ENCODE measurements at places on chromosomes 5 and 9. TPM values are rescaled to one million over a fixed set of nuclear protein-coding genes. Genes with fewer than 3 reads are reported as not detected.

DNA sequence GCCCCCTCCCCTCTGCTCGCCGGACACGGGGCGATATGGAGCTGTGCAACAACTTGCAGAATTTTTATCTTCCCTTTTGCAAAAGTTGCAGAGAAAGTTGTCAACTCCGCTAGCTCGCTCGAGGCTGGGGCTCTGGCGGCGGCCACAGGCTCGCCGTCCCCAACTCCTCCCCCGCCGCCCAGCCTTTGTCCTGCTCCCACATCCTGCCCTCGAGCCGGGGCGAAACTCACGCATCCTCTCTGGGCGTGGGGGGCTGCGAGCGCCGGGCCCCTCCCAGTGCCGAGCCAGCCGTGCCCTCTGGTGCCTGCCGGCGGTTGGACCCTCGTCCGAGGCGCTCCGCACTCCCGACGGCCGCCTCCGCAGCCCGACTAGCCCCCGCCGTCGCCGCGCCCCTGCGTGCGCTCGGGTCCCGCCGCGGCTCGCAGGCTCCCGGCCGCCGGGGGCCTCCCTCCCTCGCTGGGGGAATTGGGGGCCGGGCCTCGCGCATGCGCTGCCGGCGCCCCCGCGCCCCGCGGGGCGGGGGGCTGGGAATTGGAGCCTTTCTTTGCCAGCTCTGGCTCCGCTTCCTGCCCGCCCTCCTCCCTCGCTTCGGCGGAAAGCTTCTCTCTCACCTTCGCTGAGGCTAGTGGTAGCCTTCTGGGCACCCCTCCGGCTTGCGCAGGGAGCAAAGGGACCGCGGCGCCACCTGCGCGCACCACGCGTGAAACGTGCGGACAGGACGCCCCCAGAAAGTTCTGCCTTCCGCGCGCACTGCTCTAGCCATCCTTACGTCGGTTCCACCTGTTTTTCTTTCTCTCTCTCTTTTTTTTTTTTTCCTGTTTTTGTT lies at the start of gene CCNJL:
TSS of gene CCNJL (minus strand) at position 431 of the 826 bp plus-strand sequence. CDS start 641 bp downstream, outside the sequence.
- DNase-seq = no peak

DNA sequence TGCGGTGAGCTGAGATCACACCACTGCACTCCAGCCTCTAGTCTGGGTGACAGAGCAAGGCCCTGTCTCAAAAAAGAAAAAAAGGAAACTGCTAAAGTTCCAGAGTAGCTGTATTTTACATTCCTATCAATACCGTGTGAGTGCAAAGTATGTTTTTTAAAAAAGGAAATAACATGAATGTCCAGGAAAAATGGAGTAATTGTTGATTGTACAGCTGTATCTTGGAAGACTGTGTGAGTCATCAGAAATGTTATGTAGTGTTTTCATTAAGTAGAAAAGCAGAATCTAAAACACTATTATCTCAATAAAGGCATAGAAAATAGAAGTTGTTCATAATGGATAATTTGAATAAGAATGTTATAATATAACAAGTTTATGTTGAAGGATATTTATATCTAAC lies 53.9 kb downstream of the ZCCHC7 start:
- peak; percentile 18 for DNase-seq

Gene INSL6
- not detected for total RNA-seq

GRCh38 chr5:139670369-139671095 lies 22.4 kb downstream of the CXXC5 start:
- DNase-seq = no peak

Gene KIF24
- total RNA-seq = 1.9 TPM

Gene C5orf34
- total RNA-seq = 1.7 TPM

GRCh38 chr9:127883959-127884358 lies 6.5 kb upstream of the AK1 start:
- DNase-seq = no peak

- no peak for DNase-seq
These were observed 12.4 kb downstream of the PCDH12 start for GRCh38 chr5:141945511-141946051.

Gene MARVELD2
- total RNA-seq = 26.6 TPM

Gene SPINK1
- total RNA-seq = 0.40 TPM

GRCh38 chr5:109877670-109878045 lies 187.9 kb downstream of the MAN2A1 start:
- DNase-seq = peak; percentile 49

DNA sequence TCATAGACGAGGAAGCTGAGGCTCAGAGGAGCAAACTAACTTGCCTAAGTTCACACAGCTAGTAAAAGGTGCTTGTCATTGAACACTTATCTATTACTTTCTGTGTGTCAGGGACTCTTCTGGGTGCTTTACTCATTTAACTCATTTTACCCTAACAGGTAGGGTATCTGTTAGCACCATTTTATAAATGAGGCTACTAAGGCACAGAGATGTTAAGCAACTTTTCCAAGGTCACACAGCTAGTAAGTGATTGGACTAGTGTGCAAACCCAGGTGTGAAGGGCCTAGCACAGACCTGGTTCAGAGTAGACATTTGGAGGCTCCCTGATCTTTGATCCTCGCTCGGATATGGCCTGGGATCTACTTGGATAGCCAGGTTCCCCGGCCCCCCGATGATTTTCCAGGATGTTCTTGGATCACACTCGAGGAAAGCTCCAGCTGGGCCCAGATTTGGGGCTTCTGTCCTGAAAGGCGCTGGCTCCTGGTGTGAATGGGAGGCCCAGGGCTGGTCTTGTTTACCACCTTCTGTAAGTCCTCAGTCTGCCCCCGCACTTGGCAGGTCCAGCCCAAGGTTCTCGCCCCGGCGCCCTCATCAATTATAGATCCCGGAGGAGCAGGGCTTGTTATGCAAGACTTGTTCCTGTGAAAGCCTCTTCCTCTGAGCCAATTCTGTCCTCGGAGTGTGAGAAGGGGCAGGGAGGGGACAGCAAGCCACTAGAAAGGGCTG lies 37.5 kb downstream of the GSN start:
- DNase-seq = no peak

DNA sequence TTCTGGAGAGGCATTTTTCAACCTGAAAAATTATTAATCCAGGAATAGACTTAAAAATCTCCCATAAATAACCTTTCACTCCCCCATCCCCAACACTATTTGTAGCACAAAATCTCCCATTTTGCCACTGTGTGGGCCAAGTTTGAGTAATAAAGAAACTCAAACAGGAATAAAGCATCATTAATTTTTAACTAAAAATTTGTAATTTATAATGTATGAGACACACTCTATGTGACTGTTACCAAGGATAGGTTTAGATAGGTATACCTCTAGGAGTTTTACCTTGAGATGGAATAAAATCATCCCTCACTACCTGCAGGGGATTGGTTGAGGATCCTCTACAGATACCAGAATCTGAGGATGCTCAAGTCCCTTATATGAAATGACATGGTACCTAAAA lies 30.1 kb downstream of the CHD1 start:
- DNase-seq = no peak

GRCh38 chr5:96257904-96258303 lies 175.1 kb downstream of the PCSK1 start:
- peak; percentile 28 for DNase-seq

- DNase-seq = no peak
These were observed 170.4 kb upstream of the TBCA start for GRCh38 chr5:77946381-77947040.

GRCh38 chr9:114693248-114693855 lies 11.4 kb upstream of the TEX48 start:
- no peak for DNase-seq

Gene PCDHGA9
- 3.2 TPM for total RNA-seq

Gene ABCA1
- total RNA-seq = 48.2 TPM

Gene NREP
- 85.8 TPM for total RNA-seq

DNA sequence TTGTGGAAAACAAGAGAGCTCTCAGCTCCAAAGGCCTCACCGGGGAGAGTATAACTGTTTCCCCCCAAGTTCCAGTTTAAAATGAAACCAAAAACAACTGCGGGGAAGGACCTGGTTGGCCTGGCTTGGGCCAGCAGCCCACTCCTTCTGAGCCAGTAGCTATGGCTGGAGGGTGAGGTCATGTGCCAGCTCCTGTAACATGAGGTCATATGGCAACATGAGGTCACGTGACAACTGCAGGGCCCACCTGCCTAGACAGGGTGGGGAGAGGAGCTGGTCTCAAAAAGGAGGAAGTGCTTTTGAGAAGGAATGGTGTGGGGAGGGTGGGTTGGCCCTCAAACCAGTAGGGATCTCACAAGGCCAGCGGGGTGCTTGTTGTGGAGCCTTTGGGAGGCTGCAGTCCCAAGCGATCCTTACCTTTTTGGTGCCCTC lies 29.3 kb upstream of the CRB2 start:
- DNase-seq = no peak

GRCh38 chr5:160905285-160905684 lies 53.3 kb upstream of the ATP10B start:
- no peak for DNase-seq

Gene TERT
- total RNA-seq = not detected

GRCh38 chr5:98942847-98943246 lies 14.0 kb upstream of the CHD1 start:
- DNase-seq = no peak

GRCh38 chr5:143693651-143694252 lies 118.2 kb upstream of the HMHB1 start:
- no peak for DNase-seq

Gene CFAP77
- total RNA-seq = not detected

Gene TRAF2
- 16.3 TPM for total RNA-seq

DNA sequence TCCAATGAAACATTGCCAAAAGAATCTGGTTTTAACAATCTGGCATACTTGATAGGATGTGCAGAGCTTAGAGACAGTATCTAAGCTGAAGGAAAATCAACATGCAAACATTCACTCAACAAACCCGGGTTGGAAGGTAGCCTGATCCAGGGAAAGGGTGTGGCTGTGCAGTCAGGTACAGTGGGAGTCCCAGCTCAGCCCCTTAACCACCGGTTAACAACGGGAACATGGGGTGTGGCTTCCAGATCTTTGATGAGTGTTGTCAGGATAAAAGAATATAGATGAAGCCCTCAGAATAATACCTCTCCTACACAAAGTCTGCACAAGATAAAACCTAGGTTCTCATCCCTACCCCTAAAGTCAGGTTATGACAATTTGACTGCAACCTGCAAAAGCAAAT lies 127.3 kb downstream of the CDK5RAP2 start:
- DNase-seq = no peak

DNA sequence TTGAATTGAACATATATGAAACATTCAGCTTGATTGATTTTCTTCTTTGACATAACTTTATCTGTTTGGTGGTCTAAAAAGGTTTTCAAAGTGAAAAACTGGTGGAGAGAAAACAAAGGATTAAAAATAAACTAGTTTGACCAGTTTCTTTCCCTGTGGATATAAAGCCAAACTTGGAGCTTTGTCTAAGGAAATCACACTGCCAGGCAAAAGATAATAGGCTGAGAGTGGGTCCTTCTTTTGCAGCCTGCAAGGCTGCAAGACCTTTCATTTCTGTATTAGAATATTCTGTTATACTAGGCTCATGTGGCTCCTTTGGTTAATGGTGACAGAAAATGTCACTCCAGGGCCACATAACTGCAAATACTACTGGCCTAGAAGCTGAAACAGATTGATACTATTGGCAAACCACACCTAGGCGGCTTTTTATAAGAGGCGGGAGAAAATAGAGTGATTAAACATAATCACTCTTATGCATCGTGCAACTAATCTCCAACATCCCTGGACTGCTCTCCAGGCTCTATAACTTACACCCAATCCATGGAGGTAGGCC lies 129.1 kb upstream of the ZNF462 start:
- no peak for DNase-seq

Gene SIT1
- not detected for total RNA-seq

- no peak for DNase-seq
These were observed 203.5 kb upstream of the IER5L start for GRCh38 chr9:129381481-129381957.

GRCh38 chr5:123611406-123611709 lies 99.4 kb downstream of the CSNK1G3 start:
- no peak for DNase-seq

Gene C9orf50
- total RNA-seq = not detected

Gene SPINK4
- total RNA-seq = not detected

DNA sequence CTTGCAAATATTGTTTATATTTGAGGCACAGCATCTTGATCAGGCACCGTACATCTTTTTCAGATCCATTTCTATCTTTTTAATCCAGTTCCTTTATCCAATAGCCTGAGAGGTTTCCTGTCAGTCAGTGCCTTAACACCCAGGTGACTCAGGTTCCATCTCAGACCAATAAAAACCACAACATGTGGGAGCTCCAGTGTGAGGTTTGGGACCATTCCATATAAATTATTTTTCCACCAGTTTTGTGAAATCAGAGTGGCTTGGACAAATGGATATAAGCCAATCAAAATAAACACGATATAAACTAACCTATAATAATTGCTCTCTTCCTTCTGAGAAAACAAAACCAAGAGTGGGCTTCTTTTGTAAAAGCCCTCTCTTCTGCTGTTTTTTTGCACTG lies 351.3 kb downstream of the NTRK2 start:
- DNase-seq = peak; percentile 12

- no peak for DNase-seq
These were observed 25.3 kb downstream of the ZDHHC11B start for GRCh38 chr5:759111-759751.

- DNase-seq = peak; percentile 42
These were observed 107.9 kb upstream of the FREM1 start for GRCh38 chr9:15018096-15018637.

GRCh38 chr5:148397968-148398595 lies 14.3 kb downstream of the FBXO38 start:
- peak; percentile 54 for DNase-seq

- DNase-seq = no peak
These were observed 4.8 kb downstream of the ARL10 start for GRCh38 chr5:176369934-176370711.

DNA sequence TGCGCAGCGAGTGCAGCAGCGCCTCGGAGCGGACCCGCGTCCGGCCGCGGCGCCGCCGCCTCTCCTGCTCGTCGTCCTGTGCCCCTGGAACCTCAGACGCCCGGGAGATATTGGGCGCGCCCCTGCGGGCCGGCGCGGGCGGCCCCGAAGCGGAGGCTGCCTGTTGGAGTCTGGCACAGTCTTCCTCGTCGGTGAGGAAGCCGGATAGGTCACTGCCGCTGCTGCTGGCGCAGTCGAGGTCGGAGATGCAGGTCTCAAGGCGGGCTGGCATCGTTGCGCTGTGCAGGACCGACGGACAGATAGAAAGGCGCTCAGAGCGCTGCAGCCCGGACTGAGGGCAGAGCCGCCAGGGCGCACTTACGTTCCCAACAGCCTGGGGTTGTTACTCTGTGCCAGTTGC lies 344 bp downstream of the NEUROG1 start:
- no peak for DNase-seq

All from renal cortical epithelial cell (primary cell).